ENCODE measurements at places on chromosomes 7 and 10.
A peak's percentile ranks its signal among the peaks of the same experiment; 100 is the strongest.

- DNase-seq: no peak
Observed at GRCh38 chr7:36625247-36625646, 99.0 kb downstream of the AOAH start.

- no peak for DNase-seq
Observed at GRCh38 chr7:72118366-72118765, 293.8 kb downstream of the CALN1 start.

DNA sequence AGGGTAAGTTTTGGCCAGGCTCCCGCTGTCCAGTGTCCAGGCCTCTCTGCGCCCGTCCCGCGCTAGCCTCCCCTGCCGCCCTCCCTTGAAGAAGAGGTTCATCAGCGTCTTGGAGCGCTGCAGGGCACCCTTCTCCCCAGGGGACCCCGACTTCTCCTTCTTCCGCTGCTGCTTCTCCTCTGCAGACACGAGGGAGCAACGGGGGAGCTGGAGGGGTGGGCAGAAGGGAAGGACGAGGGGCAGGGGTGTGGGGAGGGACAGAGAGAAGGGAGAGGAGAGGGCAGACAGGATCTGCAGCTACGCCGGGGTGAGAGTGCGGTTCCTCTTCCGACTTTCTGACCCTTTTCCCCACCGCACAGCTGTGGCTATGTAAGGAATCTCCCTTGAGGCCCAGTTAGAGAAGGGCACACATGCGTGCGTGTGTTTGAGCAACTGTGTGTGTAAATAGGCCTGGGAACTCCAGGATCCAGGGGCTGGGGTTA, 12.8 kb downstream of the PDZD7 start:
- no peak for DNase-seq

GRCh38 chr7:150800581-150801241, at the start of gene TMEM176A:
TMEM176A (plus strand) TSS chr7:150800769; CDS start chr7:150801551, 782 bp downstream.
- DNase-seq: no peak

- no peak for DNase-seq
Observed at GRCh38 chr7:94559972-94560371, 50.4 kb downstream of the CASD1 start.

DNA sequence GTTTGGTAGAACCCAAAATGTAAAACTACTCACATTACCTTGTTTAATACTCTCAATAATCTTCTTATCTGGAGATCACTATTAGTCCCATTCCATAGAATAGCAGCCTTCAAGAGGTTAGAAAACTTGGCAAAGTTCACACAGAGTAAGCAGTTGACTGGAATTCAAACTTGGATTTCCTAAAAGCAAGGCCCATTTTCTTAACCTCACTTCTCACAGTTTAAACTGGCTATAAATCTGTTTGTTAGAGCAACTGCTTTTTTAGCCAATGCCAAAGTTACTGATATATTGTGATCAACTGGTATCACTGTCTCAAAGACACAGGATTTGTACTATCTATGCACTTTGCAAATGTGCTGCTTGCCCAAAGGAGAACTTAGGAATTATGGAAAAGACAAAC, 230.2 kb downstream of the THSD7A start:
- no peak for DNase-seq

GRCh38 chr10:58177362-58177947, 90.2 kb downstream of the IPMK start:
- no peak for DNase-seq

DNA sequence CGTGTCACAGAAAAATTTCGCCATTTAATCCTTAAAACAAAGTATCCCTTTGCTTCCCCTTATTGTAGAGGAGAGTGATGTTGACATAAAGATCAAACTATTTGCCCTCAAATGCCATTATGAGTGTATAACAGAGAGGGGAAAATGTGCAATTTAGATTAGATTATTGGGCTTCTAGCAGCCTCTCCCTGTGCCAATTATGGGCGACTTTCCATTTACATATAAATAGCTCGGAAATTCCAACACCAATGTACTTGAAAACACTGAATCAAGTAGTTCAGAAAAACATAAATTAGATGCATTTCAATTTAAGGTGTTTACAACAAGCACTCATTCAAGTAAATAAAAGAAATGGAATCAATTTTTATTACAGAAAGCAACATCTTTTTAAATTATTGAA, 64.6 kb upstream of the LRRN3 start:
- DNase-seq: no peak

- no peak for DNase-seq
Observed at GRCh38 chr10:683448-684071, 5.9 kb downstream of the DIP2C start.

- DNase-seq: no peak
Observed at GRCh38 chr7:50812841-50813475, 30.3 kb upstream of the GRB10 start.

DNA sequence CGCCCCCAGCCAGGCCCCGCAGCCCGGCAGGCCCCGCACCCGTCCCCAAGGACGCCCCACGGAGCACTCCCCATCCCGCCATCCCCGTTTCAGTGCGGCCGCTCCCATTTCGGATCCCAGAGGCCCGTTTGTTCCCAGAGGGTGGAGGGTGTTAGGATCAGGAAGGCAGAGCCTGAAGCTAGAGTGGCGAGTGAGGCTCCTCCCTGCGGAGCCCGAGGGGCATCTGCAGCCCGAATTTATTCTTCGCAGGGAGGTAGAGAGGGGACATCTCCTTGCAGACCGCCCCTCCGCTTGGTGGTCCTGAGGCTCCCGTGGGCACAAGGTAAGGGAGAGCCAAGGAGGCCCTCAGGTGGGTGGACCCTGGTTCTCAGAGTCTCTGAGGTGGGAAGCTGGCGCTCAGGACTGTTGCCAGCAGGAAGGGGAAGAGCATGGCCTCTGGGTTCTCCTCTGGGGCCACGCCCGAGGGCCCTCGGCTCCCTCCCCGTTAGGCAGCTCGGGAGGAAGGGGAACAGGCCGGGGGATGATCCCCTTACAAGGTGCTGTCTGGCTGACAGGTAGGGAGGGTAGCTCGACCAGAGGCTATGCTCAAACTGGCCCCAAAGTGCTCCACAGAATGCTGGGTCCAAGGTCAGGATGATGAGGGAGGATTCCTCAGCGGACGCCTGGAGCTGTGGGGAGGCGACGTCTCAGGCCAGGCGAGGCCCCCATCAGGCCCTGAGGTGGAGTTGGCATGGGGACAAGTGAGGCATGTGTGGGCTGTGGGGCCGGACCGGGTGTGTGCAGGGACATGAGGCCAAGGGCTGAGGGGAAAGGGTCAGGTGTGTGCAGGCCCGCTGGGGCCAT, 17.4 kb downstream of the POLL start:
- no peak for DNase-seq

GRCh38 chr7:35021445-35021844, 15.8 kb downstream of the DPY19L1 start:
- DNase-seq: no peak

DNA sequence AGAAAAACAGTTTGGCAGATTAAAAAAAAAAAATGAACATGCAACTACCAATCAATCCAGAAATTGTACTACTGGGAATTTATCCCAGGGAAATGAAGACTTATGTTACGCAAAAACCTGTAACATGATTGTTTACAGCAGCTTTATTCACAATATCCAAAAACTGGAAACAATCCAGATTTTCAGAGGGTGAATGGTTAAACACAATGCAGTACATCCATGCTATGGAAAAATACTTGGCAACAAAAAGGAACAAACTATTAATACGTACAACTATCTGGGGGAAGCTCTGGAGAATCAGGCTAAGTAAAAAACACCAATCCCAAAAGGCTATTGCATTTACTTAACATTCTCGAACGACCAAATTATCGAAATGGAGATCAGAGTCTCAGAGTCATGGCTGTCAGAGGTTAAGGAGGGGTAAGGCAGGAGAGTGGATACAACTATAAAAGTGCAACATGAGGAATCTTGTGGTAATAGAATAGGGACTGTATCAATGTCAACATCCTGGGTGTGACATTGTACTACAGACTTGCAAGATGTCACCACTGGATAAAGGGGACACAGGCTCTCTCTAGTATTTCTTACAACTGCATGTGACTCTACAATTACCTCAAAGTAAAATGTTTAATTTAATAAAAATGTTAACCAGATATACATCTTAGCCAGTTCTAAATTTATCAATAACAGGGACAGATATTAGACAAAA, 21.5 kb upstream of the RUFY2 start:
- DNase-seq: no peak

DNA sequence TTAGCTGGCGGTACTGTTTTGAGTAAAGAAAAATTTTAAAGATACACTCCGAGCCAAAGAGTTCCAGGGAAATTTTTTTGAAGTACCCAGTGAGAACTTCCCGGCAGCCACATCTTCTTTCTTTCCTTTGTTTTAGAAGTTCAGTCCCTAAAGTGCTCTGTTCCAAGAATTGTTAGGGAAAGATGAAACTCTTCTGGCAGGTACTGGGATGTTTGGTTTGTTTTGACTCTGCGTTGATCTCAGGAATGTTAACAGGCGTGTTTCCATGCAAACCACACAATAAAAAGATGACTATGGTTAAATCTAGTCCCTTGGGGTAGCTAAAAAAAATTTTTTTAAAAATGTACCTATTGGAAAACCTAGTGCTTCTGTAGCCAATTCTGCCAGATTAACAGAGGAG, 224.7 kb upstream of the PHYHIPL start:
- no peak for DNase-seq

- no peak for DNase-seq
Observed at GRCh38 chr7:45944058-45944457, 23.0 kb upstream of the IGFBP3 start.

GRCh38 chr7:117800841-117801240, 72.4 kb downstream of the CTTNBP2 start:
- DNase-seq: no peak

- no peak for DNase-seq
Observed at GRCh38 chr7:22296916-22297315, 60.0 kb downstream of the RAPGEF5 start.

- no peak for DNase-seq
Observed at GRCh38 chr7:45484094-45484493, 90.1 kb upstream of the ADCY1 start.

- peak; percentile 43 for DNase-seq
Observed at GRCh38 chr10:329361-330099, 194.3 kb downstream of the ZMYND11 start.

GRCh38 chr7:157784041-157784835, 447.4 kb downstream of the DNAJB6 start:
- no peak for DNase-seq

GRCh38 chr7:116495736-116496135, 3.8 kb upstream of the CAV2 start:
- no peak for DNase-seq

- peak; percentile 36 for DNase-seq
Observed at GRCh38 chr10:131943021-131943814, 38.5 kb downstream of the BNIP3 start.

DNA sequence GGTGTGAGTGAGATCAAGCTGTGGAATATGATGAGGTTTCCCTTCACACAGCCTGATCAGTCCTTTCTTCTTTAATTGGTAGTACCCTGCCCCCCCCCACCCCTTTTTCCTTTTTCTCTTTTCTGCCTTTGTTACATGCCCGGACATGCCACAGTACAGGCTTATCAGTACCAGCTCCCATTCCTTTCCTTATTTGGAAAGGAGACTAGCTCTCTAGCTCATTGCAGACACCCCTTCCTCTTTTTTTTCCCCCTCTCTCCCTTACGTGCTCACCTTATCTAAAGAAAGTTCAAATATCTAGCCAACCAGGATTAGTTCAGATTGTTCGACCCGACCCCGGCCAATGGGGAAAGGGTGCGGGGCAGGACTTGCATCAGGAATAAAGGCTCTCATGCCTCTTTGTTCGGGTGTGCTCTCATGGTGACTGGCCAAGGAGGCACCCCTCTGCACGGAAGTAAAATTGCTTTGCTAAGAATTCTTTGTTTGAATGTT, 230.4 kb downstream of the ACTR3B start:
- no peak for DNase-seq

GRCh38 chr7:86991771-86992191, 67.7 kb downstream of the ELAPOR2 start:
- DNase-seq: no peak

DNA sequence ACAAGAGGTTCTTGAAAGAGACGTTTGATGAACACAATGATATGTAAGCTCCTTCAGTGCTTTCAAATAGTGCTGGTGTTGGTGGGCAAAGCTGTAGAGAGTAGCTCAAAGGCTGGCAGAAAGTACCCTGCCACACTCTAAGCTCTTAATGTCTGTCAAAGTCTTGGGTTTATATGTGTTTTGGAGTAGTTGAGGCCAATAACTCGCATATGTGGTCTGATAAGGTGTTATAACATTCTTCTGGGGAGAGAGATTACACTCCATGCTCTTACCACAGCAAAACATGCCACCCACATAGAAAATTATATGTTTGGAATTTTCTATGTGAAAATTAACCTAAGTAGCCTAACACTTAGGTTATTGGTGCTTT, 30.8 kb upstream of the NME8 start:
- no peak for DNase-seq

GRCh38 chr7:12569673-12570072, 847 bp upstream of the SCIN start:
- DNase-seq: no peak

DNA sequence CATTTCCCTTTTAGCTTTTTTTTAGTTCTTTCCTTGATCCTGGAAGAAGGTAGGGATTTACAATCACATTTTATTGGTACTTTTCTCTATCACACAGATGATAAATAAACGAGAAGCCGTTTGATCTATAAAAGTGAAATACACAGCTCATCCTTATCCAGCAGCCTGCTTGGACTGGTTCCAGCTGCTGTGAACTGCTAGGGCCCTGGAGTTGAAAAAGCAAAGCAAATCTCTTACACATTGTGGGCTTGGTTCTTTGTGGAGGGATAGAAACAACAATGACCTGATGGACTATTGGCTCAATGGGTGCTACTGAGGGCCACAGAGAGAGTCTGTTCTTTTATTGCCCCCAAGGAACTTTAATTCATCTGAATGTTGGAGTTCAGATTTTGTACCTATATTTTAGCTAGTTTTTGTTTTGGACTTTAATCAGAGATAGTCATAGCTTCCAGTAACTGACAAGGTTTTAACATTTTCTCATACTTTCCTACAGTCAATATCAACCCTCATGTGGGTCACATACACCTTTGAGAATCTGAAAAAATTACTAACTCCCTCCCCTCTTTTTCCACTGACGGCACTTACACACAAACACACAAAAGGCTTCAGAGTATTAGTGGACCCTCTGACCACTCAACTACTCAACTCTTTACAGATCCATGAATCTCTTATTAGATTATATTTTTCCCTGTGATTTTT, 91.6 kb upstream of the CCDC6 start:
- no peak for DNase-seq

DNA sequence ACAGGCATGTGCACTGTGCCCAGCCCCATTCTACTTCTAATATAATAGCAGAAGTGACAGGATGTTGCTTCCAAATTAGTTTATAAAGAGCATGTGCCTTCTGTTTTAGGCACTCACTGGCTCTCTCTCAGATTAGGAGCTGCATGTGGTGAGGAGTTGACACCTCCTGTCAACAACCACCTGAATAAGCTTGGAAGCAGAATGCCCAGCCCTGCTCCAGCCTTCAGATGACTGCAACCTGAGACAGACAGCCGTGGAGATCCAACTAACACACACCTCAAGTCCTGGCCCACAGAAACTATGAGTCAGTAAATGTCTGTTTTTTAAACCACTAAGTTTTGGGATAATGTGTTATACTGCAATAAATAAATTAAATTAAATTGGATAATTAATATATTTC, 54.5 kb downstream of the PARD3 start:
- no peak for DNase-seq

- DNase-seq: peak; percentile 36
Observed at GRCh38 chr10:49280001-49280408, 19.0 kb upstream of the C10orf71 start.
